Activated naive CD4-positive, alpha-beta T cell treated with Interleukin-2 at 50 U/mL for 16 hours (primary cell): ENCODE measurements at places on chromosomes 5 and 9.

DNA sequence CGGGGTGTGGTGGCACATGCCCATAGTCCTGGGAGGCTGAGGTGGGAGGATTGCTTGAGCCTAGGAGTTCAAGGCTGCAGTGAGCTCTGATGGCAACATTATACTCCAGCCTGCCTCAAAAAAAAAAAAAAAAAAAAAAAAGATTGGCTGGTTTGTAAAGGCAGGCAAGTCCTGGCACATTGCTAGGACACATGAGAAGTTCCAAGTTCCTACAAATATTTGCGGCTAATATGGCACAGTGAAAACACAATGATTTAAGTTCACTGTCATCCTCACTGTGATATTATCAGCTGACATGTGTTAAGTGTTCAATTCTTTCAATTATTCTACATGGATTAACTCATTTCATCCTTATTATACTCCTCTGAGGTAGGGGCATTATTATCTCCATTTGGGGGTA, 20.1 kb downstream of the TMEM268 start:
- no peak for DNase-seq

DNA sequence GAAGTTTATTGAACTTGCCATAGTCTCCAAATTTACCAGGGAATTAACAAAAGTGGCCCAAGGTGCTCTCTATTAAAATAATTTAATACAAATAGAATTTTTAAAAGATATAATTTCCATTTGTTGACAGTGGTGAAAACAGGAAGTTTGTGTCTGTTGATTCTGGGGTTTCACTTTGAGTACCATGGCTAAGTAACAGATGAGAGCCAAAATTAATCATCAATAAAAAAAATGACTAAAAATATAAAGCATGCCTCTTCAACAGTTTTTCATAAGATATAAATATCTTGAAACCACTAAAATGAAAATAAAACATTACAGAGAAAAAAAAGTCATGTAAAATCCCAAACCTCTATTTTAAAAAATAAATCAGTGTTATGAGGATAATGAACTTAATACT, 49.8 kb downstream of the SGCD start:
- no peak for DNase-seq

DNA sequence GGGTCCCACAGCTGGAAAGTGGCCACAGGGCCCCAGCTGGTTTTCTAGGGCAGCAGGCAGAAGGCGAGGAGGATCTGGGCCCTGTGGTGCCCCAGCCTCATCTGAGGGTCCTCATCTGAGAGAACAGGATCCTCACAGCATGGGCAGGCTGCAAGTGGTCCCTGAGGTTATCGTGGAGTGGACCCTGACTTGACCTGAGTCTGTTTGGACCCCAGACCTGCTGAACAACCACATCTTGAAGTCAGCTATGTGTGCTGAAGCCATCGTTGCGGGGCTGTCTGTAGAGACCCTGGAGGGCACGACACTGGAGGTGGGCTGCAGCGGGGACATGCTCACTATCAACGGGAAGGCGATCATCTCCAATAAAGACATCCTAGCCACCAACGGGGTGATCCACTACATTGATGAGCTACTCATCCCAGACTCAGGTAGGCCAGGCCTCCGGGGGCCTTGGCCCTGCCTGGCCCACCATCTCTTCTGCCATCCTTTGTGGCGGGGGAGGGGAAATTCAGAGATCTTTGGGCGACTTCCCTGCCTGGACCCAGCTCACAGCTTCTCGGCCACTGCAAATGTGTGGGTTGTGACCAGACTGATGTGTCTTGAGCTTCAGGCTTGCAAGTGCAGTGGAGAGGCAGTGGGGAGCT, 24.0 kb downstream of the TGFBI start:
- no peak for DNase-seq

DNA sequence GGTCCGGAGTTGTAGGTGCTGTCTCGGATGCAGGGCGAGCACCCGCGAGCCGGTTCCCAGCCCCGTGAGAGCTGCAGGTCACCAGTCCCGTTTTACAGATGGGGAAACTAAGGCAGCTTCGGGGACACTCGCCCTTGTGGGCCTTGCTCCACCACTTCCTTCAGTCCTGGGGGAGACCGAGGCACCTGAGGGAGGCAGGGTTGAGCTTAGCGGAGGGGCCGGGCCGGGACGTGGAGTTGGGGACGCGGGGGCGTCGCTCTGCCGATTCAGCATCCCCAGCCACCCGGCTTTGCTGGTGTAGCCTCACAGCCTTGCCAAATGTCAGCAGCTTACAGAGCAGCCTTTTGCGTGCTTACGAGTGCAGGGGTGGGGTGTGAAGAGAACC, 530 bp downstream of the BBLN start:
- peak; percentile 65 for DNase-seq

GRCh38 chr5:1490376-1490775, 33.4 kb downstream of the LPCAT1 start:
- DNase-seq = no peak
